CD14-positive monocyte (primary cell): ENCODE measurements at places on chromosomes 7 and 10. TPM values are rescaled to one million over a fixed set of nuclear protein-coding genes. Genes with fewer than 3 reads are reported as not detected.

MYO1G gene
- 119 TPM for polyA plus RNA-seq

DGKB gene
- polyA plus RNA-seq, result not detected

GIMAP6 gene
- polyA plus RNA-seq, result 57.0 TPM

MUC12 gene
- polyA plus RNA-seq, result 0.44 and 0.78 TPM in 2 replicates

HOXA1 gene
- polyA plus RNA-seq, result not detected

- H3K4me1 ChIP-seq, result no peaks in the 10 kb centered on the region
- DNase-seq, result no peak
- H3K27me3 ChIP-seq, result no peaks in the 10 kb centered on the region
These were observed 288.5 kb downstream of the GRID1 start for GRCh38 chr10:86077871-86078638.

DNA sequence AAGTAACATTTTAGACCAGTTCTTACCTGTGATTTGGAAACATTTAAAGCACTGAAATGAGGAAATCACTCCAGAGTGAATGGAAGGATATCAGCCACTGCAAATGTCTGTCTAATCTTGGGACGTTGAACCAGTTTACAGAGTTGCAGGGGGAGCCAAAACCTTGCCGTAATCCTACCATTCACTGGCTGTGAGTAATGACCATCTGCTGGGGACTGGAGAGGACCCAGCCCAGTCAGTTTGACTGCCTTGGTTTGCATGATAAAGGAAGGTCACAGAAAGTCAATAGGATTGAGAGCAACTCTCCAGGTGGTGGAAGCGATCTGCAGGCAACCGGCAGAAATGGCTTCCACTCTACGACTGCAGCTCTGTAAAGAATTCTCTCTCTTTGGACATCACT, 167.2 kb downstream of the AKR1D1 start:
- H3K27ac ChIP-seq, result no peak overlapping the region
- H3K4me3 ChIP-seq, result no peak overlapping the region
- H3K27me3 ChIP-seq, result no peaks in the 10 kb centered on the region
- DNase-seq, result no peak
- no peaks in the 10 kb centered on the region for H3K36me3 ChIP-seq

GRCh38 chr10:131003455-131003854, 308.1 kb downstream of the TCERG1L start:
- no peak for DNase-seq
- no peaks in the 10 kb centered on the region for H3K4me1 ChIP-seq
- no peak overlapping the region for H3K27ac ChIP-seq
- no peak overlapping the region for H3K4me3 ChIP-seq
- no peaks in the 10 kb centered on the region for H3K27me3 ChIP-seq

DNA sequence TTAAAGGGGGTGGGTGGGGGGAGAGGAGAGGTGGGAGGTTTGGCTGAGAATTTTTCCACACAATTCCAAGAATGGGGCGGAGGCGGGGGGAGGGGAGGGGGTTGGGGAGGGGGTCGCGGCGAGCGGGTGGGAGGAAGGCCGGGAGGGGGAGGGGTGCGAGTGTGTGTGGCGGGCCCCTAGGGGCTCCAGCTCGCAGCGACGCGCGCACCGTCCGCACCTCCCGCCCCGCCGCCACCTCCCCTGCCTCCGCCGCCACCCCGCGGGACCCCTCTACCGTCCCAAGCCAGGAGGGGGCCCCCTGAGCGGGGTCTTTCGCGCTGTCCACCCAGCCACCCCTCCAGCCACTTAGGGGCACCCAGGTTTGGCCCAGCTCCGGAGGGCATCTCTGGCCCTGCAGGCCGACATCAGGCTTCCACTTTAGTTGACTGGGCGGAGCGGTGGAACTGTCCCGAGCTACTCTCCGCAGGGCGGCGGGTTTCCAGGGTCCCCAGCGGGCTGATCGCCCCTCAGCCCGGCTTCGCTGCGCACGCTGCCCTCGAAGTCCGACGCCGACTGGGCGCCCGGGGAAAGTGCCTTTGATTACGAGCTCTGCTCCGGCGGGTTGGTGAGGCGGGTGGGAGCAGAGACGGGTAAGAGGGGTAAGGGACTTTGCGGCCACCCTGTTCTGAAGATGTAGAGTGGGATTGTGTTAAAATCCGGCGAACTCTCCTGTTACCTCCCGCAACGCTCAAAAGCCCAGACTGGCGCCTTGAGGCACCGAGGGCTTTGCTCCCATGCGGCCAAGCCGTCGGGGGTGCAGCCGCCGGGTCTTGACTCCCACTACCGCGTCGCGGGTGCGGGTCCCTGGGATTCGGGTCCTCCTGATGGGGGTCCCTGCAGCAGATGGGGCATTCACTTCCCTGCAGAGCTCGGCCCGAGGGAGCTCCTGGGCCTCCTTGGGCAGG, 1.8 kb upstream of the VAX1 start:
- H3K27me3 ChIP-seq, result peaks cover 98% of the 10 kb centered on the region
- H3K4me3 ChIP-seq, result no peak overlapping the region
- peaks cover 23% of the 10 kb centered on the region for H3K4me1 ChIP-seq
- no peaks in the 10 kb centered on the region for H3K36me3 ChIP-seq
- no peak overlapping the region for H3K27ac ChIP-seq
- no peak for DNase-seq

DNA sequence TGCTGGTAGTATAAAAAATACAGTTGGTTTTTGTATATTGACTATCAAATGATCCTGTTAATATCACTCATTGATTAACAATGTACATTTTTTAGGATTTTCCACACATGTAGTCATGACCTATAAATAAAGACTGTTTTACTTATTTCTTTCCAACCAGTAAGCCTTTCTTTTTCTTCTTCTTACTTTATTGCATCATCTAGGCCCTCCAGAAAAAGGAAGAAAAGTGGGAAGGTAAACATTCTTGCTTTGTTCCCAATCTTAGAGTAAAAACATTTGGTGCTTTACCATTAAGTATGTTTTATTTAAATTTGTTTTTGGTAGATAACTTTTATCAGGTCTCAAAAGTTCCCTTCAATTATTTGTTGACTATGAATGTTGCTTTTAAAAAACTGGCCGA, 47.1 kb upstream of the CCNY start:
- no peak overlapping the region for H3K27ac ChIP-seq
- H3K4me3 ChIP-seq, result no peak overlapping the region
- no peaks in the 10 kb centered on the region for H3K27me3 ChIP-seq

DNA sequence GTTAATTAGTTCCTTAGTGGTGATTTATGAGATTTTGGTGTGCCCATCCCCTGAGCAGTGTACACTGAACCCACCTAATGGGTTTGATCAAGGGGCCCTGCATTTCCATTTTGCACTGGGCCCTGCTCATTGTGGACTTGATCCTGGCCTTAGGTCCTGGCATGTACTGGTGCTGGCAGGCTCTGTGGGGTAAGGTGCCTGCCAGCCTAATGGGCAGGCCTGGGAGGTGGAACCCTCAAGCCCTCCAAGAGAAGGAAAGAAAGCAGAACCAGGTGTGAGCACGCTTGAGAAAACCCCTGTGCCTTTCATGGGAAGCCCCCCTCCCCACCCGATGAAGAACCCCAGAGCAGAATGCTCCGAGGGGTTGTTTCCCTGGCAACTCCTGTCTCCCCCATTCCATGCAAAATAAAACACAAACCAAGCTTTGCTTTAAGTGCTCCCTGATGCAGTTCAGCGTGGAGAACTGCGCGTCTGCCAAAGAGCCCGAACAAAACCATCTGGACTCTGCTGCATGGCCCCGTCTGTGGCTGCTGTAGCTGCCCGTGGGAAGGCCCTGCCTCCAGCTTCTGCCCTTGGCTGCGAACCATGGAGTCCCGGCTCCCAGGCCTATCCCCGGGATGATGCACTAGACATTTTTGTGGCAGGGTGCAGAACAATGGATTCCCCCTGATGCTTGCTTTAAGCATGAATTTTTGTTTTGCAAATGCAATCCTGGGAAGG, 123.3 kb downstream of the PRPF18 start:
- no peaks in the 10 kb centered on the region for H3K36me3 ChIP-seq
- H3K4me1 ChIP-seq, result peaks cover 35% of the 10 kb centered on the region
- no peak for DNase-seq
- H3K4me3 ChIP-seq, result no peak overlapping the region

GRCh38 chr7:28104041-28104541, 76.5 kb downstream of the JAZF1 start:
- H3K36me3 ChIP-seq, result peaks cover 8% of the 10 kb centered on the region
- H3K27me3 ChIP-seq, result no peaks in the 10 kb centered on the region
- H3K27ac ChIP-seq, result no peak overlapping the region
- no peak for DNase-seq
- H3K4me1 ChIP-seq, result peaks cover 6% of the 10 kb centered on the region

- H3K4me1 ChIP-seq, result no peaks in the 10 kb centered on the region
- H3K36me3 ChIP-seq, result no peaks in the 10 kb centered on the region
- H3K27me3 ChIP-seq, result no peaks in the 10 kb centered on the region
- no peak overlapping the region for H3K4me3 ChIP-seq
These were observed 40.2 kb upstream of the PROSER2 start for GRCh38 chr10:11782793-11783557.

GRCh38 chr7:4805110-4805983, 29.9 kb downstream of the AP5Z1 start:
- H3K27me3 ChIP-seq, result peaks cover 2% of the 10 kb centered on the region
- no peaks in the 10 kb centered on the region for H3K4me1 ChIP-seq
- DNase-seq, result no peak
- H3K36me3 ChIP-seq, result no peaks in the 10 kb centered on the region
- H3K27ac ChIP-seq, result no peak overlapping the region

GRCh38 chr10:116138897-116139296, 134.1 kb downstream of the GFRA1 start:
- H3K36me3 ChIP-seq, result no peaks in the 10 kb centered on the region
- no peaks in the 10 kb centered on the region for H3K4me1 ChIP-seq
- no peak overlapping the region for H3K27ac ChIP-seq
- H3K4me3 ChIP-seq, result no peak overlapping the region
- no peaks in the 10 kb centered on the region for H3K27me3 ChIP-seq

GRCh38 chr7:117941138-117941810, 68.0 kb upstream of the CTTNBP2 start:
- H3K4me1 ChIP-seq, result no peaks in the 10 kb centered on the region
- no peak overlapping the region for H3K4me3 ChIP-seq
- no peaks in the 10 kb centered on the region for H3K36me3 ChIP-seq
- DNase-seq, result no peak
